Activated effector memory CD4-positive, alpha-beta T cell treated with Interleukin-2 at 50 U/mL for 16 hours (primary cell): ENCODE measurements at places on chromosomes 12 and 14.

DNA sequence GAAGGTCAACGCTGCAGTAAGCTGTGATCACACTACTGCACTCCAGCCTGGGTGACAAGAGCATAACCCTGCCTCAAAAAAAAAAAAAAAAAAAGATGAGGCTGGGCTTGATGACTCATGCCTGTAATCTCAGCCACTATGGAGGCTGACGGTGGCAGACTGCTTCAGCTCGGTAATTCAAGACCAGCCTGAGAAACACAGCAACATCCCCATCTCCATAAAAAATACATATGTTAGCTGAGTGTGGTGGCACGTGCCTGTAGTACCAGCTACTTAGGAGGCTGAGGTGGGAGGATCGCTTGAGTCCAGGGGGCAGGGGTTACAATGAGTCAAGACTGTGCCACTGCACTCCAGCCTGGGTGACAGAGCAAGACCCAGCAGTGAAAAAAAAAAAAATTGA, 50.4 kb downstream of the GXYLT1 start:
- DNase-seq, result peak; percentile 4

DNA sequence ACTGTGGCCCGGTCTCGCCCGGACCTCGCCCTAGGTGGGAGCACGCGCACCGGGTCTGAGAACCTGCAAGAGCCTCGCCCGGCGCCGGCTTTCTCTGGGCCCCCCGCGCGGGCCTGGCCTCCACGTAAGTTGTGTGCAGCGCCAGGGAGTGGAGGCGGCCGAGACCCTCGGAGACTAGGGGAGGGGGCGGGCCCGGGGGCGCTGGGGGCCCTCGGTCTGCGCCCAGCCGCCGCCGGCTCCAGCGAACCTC, 183 bp upstream of the PRMT8 start:
- DNase-seq, result no peak

DNA sequence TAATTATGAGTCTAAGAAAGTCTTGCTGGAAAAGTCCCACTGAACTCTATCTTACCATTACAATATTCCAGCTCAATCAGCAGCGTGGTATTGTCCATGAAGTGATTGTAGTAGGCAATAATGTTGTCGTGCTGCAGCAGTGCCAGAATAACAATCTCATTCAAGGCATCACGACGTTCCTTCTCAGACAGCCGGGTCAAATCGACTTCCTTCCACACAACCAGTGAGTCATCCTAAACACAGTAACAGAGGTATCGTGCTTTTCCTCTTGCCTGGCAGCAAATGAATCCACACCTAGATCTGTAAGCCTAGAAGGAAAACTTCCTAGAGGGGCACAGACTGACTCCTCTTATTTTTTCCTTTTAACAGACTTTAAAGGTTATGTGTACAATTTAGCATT, 2.9 kb downstream of the NEK9 start:
- DNase-seq, result peak; percentile 7

GRCh38 chr12:132511516-132512196, 21.7 kb downstream of the FBRSL1 start:
- no peak for DNase-seq

GRCh38 chr14:92247947-92248346, 75.0 kb upstream of the SLC24A4 start:
- no peak for DNase-seq

DNA sequence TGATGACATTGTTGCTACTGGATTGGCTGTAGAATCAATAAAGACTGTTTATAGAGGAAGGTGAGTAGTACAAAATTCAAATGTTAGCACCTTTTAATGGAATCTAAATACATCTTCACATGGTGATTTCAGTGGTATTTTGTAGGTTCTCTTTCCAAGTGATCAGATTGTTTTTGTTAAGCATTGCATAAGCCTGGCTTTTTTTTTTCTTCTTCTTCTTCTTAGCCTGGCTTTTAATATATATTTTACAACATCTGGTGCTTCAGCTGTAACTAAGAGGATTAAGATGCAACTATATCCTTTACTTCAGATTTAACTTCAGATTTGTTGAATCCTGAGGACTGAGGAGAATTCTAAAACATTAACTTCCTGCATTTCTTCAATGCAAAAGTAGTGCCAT, 57.3 kb upstream of the ATF1 start:
- no peak for DNase-seq

GRCh38 chr12:92541731-92542130, 161.1 kb upstream of the PLEKHG7 start:
- DNase-seq, result no peak
